Stimulated activated CD8-positive, alpha-beta memory T cell treated with anti-CD3 and anti-CD28 coated beads, Interleukin-15, amount 100 ng/mL, for 48 hours (primary cell): ENCODE measurements at places on chromosomes 1 and 21.

- DNase-seq = no peak
These were observed 405.0 kb downstream of the MATN1 start for GRCh38 chr1:30318413-30318812.

DNA sequence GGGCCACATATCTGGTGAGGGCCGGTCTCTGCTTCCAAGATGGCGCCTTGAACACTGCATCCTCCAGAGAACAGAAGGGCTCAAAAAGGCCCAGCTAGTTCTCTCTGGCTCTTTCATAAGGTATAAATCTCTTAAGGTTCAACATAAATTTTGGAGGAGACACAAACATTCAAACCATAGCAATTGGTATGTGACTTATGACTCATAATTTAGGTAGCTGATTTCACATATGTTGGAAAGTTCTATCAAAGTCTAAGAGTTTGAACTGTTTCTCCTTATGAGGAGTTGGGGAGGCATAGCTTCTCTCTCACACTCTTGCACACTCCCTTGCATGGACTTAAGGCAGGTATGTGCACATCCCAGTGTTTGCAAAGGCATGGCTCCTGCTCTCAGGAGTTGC lies 5.1 kb upstream of the FYB2 start:
- DNase-seq = no peak

DNA sequence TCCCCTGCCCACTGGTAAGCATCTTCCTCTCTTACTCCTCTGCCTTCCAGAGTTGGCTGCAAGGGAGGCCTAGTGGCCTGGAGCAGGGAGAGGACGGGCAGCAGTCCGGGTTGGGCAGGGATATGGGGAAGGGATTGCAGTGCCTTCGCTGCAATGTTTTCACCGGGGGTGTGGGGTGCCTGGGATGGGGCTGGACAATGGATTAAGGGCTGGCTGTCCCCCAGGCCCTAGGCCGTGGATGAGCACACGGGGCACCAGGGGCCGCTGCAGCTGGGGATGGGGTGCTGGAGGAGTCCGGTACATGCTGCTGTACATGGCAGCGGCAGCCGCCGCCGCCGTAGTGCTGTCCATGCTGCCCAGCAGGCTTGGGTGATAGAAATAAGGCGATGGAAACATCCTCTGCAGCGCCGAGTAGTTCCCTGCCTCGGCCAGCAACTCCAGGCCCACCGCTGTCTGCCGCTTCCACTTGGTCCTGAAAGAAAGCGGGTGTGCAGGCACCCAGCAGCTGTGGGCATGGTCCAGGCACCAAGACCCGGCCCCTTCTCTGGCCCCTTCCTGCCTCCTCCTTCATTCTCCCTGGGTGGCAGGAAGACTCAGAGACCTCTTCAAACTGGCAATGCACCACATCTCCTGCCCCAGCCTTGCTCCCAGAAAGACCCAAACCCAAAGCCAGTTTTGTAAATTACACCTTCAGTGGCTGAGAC lies 4.8 kb downstream of the BARHL2 start:
- DNase-seq = no peak

GRCh38 chr1:6859415-6860343 lies 74.4 kb downstream of the CAMTA1 start:
- no peak for DNase-seq

- no peak for DNase-seq
These were observed 184.4 kb downstream of the SIPA1L2 start for GRCh38 chr1:232445361-232446106.
